ENCODE measurements at places on chromosomes 16 and 17.

- no peaks in the 10 kb centered on the region for H3K27me3 ChIP-seq
- H3K4me1 ChIP-seq, result peaks cover 18% of the 10 kb centered on the region
- H3K27ac ChIP-seq, result no peak overlapping the region
- no peaks in the 10 kb centered on the region for H3K36me3 ChIP-seq
- DNase-seq, result no peak
Measured at GRCh38 chr16:253833-254232, 19.2 kb downstream of the FAM234A start.

- H3K27ac ChIP-seq, result no peak overlapping the region
- H3K4me1 ChIP-seq, result no peaks in the 10 kb centered on the region
- no peak overlapping the region for H3K4me3 ChIP-seq
- no peaks in the 10 kb centered on the region for H3K36me3 ChIP-seq
- DNase-seq, result no peak
- H3K27me3 ChIP-seq, result peaks cover 13% of the 10 kb centered on the region
Measured at GRCh38 chr16:11432856-11433395, 87.7 kb downstream of the RMI2 start.

DNA sequence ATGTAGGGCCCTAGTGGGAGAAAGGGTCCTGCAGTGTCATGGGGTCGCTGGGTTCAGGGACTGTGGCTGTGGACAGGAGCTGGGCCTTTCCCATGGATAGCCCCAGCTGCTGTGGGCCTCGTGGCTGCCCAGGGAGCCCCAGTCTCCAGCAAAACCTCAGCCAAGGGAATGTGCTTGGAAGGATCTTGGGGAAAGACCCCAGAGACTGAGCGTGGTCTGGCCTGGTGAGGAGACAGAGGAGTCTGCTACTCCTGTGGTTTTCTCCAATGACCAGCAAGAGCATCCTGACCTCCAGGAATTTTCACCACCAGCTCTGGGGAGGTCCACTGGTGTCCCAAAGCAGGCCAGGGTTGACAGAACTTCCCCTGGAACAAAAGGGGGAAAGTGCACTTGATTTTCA, 42.3 kb downstream of the RNF112 start:
- peaks cover 35% of the 10 kb centered on the region for H3K27me3 ChIP-seq
- no peaks in the 10 kb centered on the region for H3K4me1 ChIP-seq
- no peak overlapping the region for H3K27ac ChIP-seq
- no peak overlapping the region for H3K4me3 ChIP-seq
- no peak for DNase-seq
- H3K36me3 ChIP-seq, result no peaks in the 10 kb centered on the region

- no peaks in the 10 kb centered on the region for H3K27me3 ChIP-seq
- peaks cover 2% of the 10 kb centered on the region for H3K36me3 ChIP-seq
- H3K4me3 ChIP-seq, result no peak overlapping the region
- DNase-seq, result no peak
- no peak overlapping the region for H3K27ac ChIP-seq
Measured at GRCh38 chr17:47633996-47634395, 15.7 kb upstream of the KPNB1 start.

DNA sequence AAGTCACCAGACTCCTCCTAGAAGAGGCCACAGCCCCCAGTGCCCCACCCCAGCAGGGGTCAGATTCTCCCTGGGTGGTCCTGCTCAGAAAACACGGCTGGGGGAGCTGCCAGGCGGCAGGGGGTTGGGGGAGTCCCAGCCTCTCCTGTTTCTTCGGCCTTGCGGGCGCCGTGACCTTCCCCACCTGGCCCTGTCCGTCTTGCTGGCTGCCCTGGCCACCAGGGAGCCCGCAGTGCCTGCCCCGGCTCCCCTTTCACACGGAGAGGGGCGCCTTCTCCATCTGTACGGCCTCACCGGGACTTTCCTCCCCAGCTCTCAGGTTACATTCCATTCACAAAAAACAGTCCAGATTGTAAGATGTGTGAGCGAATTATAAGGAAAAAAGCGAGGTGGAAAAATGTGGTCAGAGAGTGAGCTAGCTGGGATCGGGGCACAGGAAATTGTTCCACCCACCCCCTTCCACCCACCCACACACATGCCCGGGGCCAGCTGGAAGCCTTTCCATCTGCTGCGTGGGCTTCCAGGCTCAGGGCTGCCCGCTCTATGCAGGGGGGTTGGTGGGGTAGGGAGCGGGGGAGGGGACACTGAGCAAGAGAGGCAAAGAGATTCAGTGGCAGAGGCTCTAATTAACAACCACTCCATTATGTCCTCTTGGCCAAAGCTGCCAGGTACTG, 14.6 kb upstream of the CIBAR2 start:
- H3K4me3 ChIP-seq, result no peak overlapping the region
- H3K36me3 ChIP-seq, result no peaks in the 10 kb centered on the region
- no peak for DNase-seq
- H3K4me1 ChIP-seq, result no peaks in the 10 kb centered on the region
- H3K27ac ChIP-seq, result no peak overlapping the region
- H3K27me3 ChIP-seq, result no peaks in the 10 kb centered on the region

GRCh38 chr17:39517224-39517623, 55.9 kb downstream of the CDK12 start:
- no peak overlapping the region for H3K4me3 ChIP-seq
- peaks cover 42% of the 10 kb centered on the region for H3K36me3 ChIP-seq
- no peaks in the 10 kb centered on the region for H3K27me3 ChIP-seq
- H3K27ac ChIP-seq, result no peak overlapping the region

All from activated CD8-positive, alpha-beta memory T cell treated with anti-CD3 and anti-CD28 coated beads, Interleukin-2, amount 10 ng/mL, durations not matched to agents 7 days and 5 days (primary cell).